ENCODE measurements at places on chromosomes 11 and 22.

- DNase-seq: no peak
Measured at GRCh38 chr22:23108249-23109078, 33.3 kb downstream of the RSPH14 start.

DNA sequence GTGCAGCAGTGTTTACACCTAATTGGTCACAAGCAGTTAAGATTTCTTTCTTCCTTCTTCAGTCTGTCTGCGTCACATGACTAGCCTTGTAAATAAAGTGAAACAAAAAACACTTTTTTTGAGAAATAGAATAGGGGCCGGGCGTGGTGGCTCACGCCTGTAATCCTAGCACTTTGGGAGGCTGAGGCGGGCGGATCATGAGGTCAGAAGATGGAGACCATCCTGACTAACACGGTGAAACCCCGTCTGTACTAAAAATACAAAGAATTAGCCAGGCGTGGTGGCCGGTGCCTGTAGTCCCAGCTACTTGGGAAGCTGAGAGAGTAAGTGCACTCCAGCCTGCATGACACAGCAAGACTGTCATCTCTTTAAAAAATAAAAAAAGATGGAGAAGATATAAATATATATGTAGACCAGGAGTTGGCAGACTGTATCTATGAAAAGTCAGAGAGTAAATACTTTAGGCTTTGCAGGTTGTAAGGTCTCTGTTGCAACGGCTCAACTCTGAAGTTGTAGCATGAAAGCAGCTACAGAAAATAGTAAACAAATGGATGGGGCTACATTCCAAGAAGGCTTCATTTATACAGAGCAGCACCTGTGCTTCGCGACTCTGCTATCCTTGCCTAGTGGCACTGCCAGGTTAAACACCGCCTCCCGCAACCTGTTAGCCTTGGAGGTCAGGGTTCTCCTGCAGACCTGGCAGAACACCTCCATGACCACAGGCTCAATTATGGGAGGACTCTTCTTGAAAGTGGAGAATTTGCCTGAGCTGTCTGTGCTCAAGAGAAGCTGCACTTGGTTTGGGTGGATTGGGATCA, 55.9 kb downstream of the PPP6R2 start:
- no peak for DNase-seq

GRCh38 chr11:129817534-129818051, 1.9 kb downstream of the TMEM45B start:
- DNase-seq: no peak

DNA sequence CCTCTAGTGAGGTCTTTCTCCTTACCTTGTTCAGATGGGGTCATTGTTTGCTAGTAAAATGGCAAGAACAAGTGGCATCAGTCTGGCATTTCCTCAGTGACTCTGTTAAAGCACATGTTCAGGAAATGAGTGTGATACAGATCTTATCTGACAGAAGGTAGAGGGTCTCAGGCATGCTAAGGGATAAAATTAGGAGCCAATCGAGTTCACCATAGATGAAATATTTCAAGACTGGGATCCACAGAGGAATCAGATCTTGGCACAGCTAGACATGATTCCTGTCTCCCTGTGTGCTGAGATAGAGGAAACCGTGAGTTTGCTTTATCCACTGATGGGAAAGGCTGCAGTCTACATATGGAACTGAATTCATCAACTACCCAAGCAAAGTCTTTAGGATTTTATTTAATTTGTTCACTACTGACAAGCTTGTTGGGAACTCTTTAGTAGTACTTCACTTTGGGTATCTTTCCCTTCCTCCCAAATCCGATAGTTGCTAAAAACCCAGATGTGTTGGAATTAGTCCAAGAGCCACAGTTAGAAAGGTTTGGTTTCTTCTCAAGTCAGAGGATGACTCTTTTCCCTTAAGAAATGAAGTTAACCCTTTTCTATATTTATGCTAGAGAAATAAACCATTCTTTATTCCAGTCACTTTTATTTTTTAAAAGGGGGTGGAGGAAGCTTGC, 18.4 kb downstream of the FAM118B start:
- no peak for DNase-seq

GRCh38 chr11:27405134-27405533, 42.1 kb upstream of the CCDC34 start:
- no peak for DNase-seq

DNA sequence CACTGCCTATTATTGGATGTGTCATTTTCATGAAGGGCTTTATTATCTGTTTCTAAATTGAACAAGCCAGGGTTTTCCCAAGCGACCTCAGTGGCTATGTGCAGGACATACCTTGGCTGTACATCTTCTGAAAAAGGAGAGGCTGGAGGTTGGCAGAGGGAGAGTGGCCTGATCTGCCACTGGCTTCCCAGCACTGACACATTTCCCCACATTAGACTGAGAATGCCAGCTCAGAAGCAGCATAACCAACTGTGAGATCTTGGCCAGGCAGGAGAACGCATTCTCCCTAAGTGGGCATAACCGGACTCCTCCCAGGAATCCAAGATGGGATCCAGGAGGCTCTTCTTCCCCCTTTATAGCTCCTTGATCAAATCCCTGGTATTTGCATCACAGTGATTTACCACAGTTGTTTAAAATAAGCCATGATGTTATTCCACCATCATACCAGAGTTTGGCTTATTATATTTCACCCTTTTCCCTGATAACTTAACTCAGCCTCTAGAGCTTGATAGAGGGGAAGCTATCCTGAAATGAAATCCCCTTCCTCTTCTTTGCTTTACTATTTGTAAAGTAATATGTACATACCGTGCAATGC, 33.8 kb downstream of the AMOTL1 start:
- DNase-seq: no peak

GRCh38 chr11:134346101-134346975, 14.6 kb downstream of the GLB1L2 start:
- no peak for DNase-seq

DNA sequence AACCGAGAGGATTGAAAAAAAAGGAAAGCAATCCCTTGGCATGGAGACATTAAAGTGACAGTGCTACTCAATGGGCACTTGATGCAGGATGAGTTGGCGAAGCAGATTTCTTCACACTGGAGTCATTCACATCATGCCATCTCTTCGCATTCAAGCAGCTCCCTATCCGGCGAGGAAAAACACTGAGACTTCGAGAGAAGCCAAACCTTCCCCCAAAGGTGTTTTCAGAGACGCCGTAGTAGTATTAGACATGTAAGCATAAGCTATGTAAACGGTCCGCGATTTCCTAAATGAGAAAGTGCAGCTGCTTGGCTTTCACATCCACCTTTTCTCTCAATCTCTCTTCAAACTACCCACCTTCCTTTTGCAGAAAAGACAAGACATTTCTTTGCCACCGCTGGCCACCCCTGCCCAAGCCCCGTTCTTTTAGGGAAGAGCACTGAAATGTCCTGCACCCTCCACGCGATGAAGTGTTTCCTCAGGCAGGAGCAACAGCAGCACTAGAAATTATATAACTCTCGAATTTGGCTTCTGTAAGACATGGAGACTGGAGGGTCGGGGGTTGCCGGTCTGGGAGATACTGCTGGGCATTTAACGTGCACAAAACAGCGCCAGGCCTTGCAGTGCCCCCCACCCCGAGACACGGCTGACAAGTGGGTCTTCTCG, at the start of gene DLG2:
Gene DLG2, minus strand, starts transcription at position 13 of the 666 bp plus-strand sequence.
- no peak for DNase-seq

- no peak for DNase-seq
Measured at GRCh38 chr11:2663506-2663905, 36.3 kb downstream of the KCNQ1OT1 start.

DNA sequence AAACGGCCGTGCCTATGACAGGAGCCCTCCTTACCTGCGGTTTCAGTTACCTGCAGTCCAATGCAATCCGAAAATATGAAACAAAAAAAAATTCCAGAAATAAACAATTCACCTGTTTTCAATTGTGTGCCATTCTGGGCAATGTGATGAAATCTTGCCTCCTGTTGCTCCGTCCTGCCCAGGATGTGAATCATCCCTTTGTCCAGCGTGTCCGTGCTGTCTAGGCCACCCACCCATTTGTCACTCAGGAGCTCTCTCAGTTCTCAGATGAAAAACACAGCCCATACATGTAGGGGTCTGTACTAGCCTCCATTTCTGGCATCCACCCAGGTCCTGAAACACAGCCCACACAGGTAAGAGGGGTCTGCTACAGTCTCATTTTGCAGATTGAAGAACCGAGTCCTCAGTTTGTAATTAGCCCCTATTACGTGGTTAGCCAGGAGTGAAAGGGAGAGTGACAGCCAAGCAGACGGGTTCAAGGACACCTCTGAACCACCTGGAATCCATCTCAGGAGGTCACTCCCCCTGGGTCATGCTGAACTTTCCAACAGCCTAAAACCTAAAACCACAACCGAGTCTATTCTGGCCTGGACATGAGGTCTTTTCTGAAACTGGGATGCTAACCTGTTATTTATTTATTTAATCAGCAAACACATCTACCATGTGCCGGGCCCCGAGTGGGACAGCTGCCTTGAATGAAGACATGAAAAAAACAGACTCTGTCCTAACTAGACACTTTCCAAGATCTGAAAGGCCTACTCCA, 317.2 kb downstream of the SHANK2 start:
- DNase-seq: no peak

DNA sequence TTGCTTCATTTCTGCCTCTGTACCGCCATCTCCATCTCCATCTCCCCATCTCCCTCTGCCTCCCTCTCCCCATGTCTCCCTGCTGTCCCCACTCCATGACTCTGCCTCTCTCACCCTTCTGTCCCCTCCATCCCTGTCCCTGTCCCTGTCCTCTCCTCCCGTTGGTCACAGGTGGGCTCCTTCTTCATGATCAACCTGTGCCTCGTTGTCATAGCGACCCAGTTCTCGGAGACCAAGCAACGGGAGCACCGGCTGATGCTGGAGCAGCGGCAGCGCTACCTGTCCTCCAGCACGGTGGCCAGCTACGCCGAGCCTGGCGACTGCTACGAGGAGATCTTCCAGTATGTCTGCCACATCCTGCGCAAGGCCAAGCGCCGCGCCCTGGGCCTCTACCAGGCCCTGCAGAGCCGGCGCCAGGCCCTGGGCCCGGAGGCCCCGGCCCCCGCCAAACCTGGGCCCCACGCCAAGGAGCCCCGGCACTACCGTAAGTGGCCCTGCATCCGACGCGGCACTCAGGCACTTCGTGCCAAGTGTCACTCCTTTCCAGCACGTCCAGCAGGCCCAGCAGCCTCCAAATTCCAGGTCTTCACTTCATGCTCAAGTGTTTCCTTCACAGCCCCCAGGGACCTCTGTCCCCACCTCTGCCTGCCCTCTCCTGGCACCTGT, 76.0 kb downstream of the CACNA1I start:
- no peak for DNase-seq

GRCh38 chr11:19163617-19164016, 38.2 kb downstream of the CSRP3 start:
- DNase-seq: no peak

GRCh38 chr11:123480290-123480815, 50.3 kb downstream of the GRAMD1B start:
- DNase-seq: no peak

GRCh38 chr11:126601136-126601535, 245.7 kb downstream of the ST3GAL4 start:
- no peak for DNase-seq

GRCh38 chr11:59669611-59670009, 773 bp upstream of the PATL1 start:
- no peak for DNase-seq

DNA sequence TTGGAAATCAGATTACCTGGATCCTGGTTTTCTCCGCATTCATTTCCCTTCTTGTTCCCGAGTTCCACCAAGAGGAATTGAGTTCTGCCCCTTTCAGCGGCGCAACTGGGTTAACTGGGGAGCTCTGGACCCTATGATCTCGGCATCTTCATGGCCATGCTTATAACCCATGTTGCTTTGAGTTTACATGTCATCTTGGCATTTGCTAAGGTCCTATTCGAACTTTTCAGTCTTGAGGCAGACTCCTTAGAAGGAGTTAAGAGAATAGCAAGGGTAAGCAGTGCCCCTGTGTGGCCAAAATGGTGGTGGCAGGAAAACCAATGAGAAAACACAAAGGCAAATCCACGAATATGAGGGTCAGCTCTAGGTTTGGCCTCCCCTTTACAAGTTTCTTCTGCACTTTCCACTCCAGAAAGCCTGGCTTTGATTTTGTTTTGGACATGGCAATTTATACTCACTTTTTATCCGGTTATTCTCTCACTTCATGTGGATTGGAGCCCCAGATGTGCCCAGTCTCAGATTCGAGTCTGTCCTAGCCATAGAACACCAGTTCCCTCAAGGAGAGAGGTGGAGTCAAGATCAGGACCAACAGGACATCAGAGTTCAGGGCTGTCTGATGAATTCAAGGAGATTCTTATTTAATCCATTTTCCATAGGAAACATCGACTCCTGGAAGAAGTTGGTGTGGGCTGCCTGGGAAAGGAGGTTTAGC, 55.3 kb upstream of the FBXO3 start:
- DNase-seq: peak; percentile 42

- no peak for DNase-seq
Measured at GRCh38 chr11:122268601-122269130, 152.7 kb upstream of the BLID start.

DNA sequence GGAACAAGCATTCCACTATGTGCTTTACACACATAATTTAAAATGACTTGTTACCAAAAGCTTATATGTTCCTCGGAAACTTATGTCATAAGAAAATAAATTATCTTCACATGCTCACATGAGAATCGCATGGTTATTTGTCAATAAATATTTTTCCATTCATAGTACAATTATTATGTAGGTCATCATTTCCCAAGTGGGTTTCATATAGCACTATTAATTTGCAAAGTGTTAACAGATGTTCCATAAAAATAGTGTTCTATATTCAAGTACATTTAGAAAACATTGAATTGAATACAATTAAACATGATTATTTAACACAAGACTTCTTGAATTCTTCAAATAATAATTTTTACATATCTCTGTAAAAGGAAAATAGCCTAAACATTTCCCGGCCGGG, 23.9 kb downstream of the LRRC4C start:
- no peak for DNase-seq

DNA sequence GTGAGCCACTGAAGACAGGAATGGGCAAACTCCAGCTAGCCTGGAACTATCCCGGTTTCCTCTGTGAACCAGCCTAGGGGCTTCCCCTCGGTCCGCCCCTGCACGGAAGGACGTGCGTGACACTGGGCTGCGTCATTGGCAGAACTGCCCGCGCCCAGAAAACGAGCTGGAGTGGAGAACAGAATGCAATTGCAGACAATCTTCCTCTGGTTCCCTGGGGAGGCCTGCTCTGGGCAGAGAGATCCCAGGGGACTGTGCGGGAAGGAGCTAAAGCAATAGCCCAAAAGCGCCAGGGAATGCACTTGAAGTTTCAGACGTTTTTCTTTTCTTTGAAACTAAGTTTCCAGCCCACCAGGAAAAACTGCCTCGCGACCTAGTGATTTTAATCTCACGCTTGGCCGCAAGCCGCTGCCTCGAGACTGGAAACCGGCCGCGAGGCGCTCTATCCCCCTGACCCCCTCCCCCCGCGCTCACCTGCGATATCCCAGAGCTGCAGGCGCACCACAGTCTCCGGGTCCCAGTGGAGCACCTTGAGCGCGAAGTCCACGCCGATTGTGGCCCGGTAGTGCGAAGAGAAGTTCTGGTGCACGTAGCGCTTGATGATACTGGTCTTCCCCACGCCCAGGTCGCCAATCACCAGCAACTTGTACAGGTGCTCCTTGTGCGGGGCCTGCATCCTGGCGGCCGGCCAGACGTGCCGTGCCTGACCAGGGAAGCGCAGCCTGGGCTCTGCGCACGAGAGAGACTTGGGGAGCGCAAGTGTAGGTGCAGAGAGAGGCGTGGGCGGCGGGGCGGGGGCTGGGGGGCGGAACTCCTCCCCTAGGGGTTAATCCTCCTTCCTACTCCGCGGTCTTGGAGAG, at the start of gene RAB38:
Gene RAB38, minus strand, starts transcription at position 735 of the 860 bp plus-strand sequence. Its CDS starts 59 bp downstream, at position 676.
- peak; percentile 44 for DNase-seq

Data from NT2/D1 (cell line).